ENCODE measurements at places on chromosomes 7 and 10.
A peak's percentile ranks its signal among the peaks of the same experiment; 100 is the strongest.

- DNase-seq: no peak
Measured at GRCh38 chr10:103681617-103682399, 173.6 kb downstream of the SH3PXD2A start.

- DNase-seq: no peak
Measured at GRCh38 chr10:79378383-79378646, 31.0 kb downstream of the PPIF start.

GRCh38 chr10:51257511-51258248 lies 183.4 kb downstream of the PRKG1 start:
- DNase-seq: no peak

- no peak for DNase-seq
Measured at GRCh38 chr7:120700796-120701195, 157.1 kb downstream of the TSPAN12 start.

GRCh38 chr7:37052705-37053104 lies 328.4 kb upstream of the AOAH start:
- DNase-seq: no peak

GRCh38 chr7:24440892-24441291 lies 132.4 kb upstream of the PALS2 start:
- no peak for DNase-seq

GRCh38 chr7:31004393-31004792 lies 40.6 kb downstream of the GHRHR start:
- DNase-seq: no peak

DNA sequence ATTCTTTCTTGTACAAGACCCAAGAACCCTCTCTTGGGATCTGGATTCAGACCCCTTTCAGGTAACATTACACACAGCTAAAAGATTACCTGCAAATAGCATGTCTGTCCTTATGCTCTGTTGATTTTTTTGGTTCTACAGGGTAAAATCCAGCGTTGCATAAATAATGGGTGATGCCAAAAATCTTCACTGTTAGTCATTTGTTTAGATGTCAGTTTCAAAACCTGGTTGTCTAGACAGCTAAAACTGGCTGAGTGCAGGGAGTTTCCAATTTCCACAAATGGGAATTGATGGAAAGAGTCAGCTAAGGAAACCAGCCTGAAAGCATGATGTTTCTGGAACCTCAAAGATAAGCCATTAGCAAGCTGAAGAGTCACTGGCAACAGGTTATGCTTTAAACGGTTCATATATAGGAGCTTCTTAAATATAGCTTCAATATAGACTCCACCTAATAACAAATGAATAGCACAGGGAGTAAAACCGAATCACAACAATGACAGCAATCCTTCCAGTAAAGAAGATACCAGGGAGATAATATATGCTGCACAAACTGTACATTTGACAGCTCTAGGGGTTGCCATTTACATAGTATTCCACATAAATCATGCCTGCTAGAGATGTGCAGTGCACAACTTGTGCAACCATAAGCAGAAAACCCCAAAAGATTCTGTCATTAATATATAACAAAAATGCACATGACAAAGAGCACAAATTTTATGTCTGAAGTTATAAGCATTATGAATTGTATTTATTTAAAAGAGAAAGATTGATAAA lies 20.4 kb downstream of the CCDC71L start:
- no peak for DNase-seq

GRCh38 chr7:25967278-25968204 lies 184.5 kb upstream of the NFE2L3 start:
- DNase-seq: no peak

GRCh38 chr10:628386-629045 lies 61.0 kb downstream of the DIP2C start:
- no peak for DNase-seq

- no peak for DNase-seq
Measured at GRCh38 chr7:130048906-130049305, 2.3 kb downstream of the ZC3HC1 start.

DNA sequence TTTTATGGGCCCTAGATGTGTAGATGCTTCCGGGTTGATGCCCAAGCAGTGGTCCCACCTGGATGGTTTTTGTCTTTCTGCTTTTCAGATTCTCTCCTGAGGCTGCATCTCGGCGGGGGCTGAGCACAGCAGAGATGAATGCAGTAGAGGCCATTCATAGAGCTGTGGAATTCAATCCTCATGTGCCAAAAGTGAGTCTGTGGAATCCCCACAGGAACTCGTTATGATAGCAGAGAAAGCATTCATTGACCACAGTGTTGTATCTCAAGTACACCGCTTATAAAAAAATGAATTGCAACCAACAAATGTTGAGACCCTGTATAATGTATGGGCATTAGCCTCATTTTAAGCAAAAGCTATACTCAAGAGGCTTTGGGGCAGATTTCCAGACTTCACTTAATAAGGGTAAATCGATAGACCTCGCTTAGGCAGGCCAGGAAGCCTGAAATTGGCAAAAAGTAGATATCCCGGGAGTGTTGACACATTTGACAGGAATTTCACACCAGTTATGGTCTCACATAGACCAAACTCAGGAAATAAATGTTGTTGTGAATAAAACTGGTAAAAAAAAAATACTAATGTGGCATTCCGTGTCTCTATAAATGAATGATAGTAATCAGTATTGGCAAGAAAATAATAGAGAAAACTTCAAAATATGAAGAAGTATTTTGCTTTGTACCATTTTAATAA lies 132.0 kb downstream of the WNT2 start:
- DNase-seq: no peak

DNA sequence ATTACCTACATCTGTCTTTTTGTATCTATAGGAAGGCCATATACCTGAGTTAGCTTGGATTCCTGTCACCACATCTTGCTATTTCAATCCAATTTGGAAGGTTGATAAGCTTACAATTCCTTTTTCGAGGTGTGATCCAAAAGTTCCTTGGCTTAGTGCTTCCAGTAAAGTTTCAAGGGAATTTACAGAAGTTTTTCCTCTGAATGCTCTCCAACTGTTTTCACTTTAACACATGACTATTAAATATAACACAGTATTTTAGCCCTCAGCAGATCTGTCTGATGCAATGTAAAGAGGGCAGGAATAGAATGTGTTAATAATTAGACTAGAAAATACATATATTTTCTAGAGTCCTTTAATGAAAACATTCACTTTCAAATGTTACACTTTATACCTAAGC lies 171.4 kb downstream of the DKK1 start:
- no peak for DNase-seq

- no peak for DNase-seq
Measured at GRCh38 chr10:33719005-33719703, 384.7 kb upstream of the NRP1 start.

DNA sequence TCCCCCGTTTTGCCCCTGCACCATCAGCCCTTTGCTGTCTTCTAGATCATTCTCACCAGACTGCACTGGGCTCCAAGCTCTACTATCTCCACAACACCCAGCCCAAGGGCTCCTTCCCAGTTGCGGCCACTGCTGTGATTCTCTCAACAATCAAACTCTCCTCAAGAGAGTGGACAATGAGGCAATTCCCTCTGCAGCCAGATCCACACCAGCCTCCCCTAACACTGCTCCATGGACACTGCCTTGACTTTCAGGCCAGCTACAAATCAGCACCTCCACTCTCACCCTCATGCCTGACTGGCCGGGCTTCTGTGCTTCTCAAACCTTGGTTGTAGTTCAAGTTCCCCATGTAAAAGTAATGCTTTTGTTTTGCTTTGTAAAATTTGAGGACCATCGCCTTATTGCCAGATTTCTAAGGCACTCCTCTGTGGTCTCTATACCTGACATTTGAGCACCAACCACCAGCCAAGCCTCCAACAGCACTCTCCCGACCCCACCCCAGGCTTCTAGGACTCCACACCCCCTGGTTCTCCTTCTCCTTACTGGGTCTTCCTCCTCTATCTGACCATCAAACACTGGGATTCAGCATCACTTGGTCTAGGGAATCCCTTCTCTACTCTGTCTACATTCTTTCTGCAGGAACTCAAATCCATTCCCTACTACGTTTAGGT lies 45.4 kb downstream of the PPIF start:
- no peak for DNase-seq

GRCh38 chr7:26533217-26533616 lies 241.6 kb downstream of the SNX10 start:
- no peak for DNase-seq

GRCh38 chr10:59135275-59135674 lies 41.2 kb upstream of the PHYHIPL start:
- no peak for DNase-seq

- DNase-seq: no peak
Measured at GRCh38 chr7:43119371-43120075, 7.1 kb downstream of the HECW1 start.

GRCh38 chr10:106830006-106830405 lies 334.5 kb downstream of the SORCS1 start:
- no peak for DNase-seq

DNA sequence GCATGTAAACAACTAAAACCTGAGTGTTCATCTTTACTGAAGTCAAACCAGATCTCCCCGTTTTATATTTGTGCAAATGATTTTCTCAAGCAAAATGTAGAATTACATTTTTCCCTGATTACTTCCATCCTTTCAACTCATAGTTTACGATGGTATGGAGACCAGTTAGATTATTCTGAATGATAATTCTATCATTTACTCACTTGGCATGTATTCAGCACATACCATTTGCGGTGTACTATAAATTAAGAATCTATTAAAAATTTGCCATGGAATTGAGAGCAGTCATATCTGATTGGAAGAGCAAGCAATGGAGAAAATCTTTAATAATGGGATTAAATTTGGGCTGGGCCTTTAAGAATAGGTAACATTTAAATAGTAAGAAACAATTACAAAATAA lies 22.4 kb downstream of the DNAJC1 start:
- no peak for DNase-seq

- DNase-seq: no peak
Measured at GRCh38 chr10:119616882-119617570, 20.3 kb upstream of the TIAL1 start.

DNA sequence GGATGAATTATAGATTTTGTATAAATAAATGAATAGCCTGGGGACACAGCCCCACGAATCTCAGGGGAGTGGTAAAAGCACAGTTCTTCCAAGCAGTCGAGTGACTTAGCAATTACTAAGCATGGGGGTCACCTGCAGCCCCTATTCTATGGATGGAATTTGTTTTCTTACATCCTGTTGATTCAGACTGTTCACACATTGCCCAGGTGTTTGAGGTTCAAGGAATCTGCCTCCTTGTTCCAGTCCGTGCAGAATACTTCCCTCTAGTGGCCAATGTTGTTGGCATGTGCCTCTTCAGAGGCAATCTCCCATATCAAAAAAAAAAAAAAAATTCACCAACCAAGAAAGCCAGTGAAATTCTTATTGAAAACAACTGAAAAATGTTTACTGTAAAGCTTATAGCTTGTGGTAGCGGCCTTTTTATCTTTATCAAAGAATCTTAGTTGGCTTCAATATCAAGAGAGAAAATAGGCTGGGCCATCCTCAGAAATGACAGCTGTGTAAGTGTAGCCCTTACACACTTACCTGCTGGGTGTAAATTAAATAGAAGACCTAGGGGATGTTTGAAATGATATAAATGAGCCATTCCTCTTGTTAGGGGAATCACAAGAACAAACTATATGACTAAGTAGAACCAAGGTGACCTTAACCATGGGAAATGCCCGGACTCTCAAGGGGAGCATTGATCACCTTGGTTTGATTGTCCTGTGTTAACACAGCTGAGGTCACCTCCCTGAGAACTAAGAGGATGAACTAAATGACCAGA lies 7.8 kb downstream of the LIPM start:
- DNase-seq: peak; percentile 21

DNA sequence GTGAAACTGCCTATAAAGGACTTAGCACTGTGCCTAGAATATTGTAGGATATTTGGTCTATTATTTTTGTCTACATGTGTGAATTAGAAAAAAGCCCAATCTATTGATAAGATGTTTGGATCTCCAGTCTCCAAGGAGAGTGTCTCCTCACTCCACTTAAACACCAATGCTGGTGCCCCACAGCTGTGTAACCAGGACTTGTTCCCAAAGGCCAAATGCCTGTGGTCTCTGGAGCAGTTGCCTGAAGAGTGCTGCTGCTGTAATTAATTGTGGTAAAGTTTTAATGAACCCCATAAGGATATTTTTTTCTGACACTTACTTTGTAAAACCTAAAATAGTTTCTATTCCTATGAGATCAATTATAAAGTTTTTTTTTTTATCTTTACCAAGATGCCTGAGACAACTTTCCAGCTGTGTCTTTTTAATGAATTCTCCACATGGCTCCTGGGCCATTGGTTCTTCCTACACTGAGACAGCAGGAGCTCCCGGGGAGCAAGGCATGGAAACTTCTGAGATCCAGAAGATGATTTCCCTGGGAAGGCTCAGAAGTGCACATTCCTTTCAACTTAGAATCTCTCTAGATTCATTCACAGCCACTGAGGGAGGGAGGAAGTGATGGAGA lies 11.2 kb upstream of the OR2A5 start:
- DNase-seq: no peak

DNA sequence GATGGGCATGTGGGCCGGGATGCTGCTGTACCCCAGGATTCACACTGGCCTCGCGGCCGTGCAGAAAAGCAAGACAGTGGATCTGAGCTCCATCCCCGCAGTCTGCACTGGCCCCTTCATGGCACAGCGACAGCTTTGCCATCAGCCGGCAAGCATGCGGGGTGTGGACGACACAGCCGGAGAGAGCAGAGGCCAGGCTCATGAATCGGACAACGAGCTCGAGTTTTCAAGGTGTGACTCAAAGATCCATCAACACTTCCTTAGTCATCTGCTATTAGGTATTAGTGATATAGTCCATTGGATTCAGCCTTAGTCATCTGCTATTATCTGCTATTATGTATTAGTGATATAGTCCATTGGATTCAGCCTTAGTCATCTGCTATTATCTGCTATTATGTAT lies 254.7 kb downstream of the KLF6 start:
- no peak for DNase-seq

DNA sequence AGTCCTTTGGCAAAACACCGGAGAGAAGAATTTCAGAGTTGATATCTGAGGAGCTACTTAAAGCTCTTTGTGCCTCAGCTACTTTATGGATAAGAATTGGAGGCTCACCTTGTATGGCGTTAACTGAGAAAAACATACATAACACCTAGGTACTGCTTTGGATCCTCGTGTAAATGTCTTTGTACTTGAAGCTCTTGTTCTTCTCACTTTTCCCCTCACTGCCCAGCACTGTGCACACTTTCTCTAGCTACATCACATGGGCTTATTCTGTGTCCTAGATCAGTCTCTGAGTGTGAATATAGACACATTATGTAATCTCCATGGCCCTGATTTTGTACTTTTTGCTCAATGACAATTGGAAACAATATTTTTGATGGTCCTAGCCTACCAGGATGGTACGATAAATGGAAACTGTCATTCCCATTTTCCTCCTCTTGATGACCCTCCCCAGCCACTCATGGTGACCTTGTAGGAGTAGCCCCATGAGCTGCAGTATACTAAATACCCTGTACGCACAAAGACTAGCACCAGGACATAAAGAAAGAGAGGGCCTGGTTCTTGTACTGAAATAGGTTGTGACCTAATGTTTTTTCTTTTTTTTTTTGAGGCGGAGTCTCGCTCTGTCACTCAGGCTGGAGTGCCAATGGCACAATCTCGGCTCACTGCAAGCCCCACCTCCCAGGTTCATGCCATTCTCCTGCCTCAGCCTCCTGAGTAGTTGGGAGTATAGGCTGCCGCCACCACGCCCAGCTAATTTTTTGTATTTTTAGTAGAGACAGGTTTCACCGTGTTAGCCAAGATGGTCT lies 22.1 kb downstream of the STAMBPL1 start:
- DNase-seq: no peak

Data from stimulated activated CD4-positive, alpha-beta T cell treated with anti-CD3 and anti-CD28 coated beads, TNF-alpha, amount 100 ng/mL, for 24 hours (primary cell).